Bone marrow (tissue), 2 donors: ENCODE measurements at places on chromosomes 1 and 21.

- no peak for DNase-seq
Observed at GRCh38 chr1:245154429-245155271, at the start of gene KIF26B. TSS of gene KIF26B (plus strand) at chr1:245154985. CDS start at chr1:245155425, 440 bp downstream.

- no peak for DNase-seq
Observed at GRCh38 chr21:45763506-45763905, 120.0 kb downstream of the PCBP3 start.

- DNase-seq = no peak
Observed at GRCh38 chr1:54865238-54866073, 21.5 kb downstream of the DHCR24 start.

DNA sequence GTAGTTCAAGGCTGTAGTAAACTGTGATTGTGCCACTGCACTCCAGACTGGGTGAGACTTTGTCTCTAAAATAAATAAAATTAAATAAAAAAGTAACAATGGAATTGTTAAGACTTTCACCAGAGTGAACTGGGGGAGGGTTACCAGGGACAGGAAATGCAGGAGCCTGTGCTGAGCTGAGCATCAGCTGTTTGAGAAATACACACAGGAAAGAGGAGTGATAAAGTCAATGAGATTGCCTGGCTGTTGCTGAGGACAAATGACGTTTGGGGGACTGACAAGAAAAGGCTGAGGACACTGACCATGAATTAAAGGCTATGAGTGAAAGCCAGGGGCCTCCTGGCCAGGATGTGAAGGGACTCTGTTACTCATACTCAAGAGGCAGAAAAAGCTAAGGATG lies 226.3 kb downstream of the SETD4 start:
- no peak for DNase-seq

GRCh38 chr1:84504580-84505492 lies 1.4 kb upstream of the SPATA1 start:
- DNase-seq = no peak

- DNase-seq = peak; percentile 81
Observed at GRCh38 chr1:180611016-180611930, 20.5 kb upstream of the XPR1 start.

GRCh38 chr21:38538353-38538752 lies 40.1 kb upstream of the ERG start:
- no peak for DNase-seq

GRCh38 chr1:78617615-78618026 lies 2.6 kb upstream of the IFI44L start:
- no peak for DNase-seq
